ENCODE measurements at places on chromosomes 6 and 20.

GRCh38 chr6:30942338-30943060, 1.7 kb downstream of the MUCL3 start:
- no peak for DNase-seq

- DNase-seq = peak; percentile 91
Observed at GRCh38 chr20:44217342-44218092, 6.9 kb upstream of the OSER1 start.

- no peak for DNase-seq
Observed at GRCh38 chr6:43495409-43495941, 14.7 kb downstream of the LRRC73 start.

GRCh38 chr6:4371207-4371921, 236.0 kb upstream of the ECI2 start:
- no peak for DNase-seq

Data from hematopoietic multipotent progenitor cell treated with erythropoietin and hydrocortisone succinate and interleukin-3 and kit ligand, for 17 days (in vitro differentiated cells).